ENCODE measurements at places on chromosomes 13 and 19.

DNA sequence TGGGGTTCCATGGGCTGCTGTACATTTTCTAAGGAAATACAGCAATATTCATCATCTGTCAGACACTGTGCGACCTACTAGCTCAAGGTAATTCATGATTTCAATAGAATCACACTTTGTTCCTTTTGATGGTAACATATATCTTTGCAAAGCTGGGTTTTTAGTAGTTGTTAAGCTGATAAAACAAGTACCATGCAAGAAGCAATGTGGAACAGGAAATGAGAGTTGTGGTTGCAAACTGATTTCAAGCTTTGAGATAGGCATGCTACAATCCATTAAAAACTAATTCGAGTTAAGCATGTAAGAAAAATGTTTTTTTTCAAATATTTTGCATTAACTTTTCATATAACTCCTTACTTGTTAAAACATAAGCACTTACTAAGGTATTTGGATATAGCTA, 6.8 kb upstream of the MBNL2 start:
- DNase-seq: no peak

DNA sequence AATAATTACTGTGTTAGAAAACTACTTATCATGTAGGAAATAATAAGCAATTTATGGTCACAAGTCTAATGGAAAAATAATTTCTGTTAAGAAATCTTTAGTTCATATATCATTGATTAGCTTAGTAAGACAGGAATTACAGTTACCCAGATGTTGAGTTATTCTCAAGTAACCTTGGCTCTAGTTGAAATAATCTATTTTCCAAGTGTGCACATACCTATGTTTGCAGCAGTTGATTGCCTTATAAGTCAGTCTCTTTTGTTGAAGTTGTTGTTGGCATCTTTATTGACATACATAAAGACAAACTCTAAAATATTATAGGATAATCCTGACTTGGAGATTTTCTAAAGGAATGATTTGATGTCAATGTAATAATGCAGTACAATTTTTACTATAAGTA, 511.4 kb upstream of the KLF12 start:
- no peak for DNase-seq

DNA sequence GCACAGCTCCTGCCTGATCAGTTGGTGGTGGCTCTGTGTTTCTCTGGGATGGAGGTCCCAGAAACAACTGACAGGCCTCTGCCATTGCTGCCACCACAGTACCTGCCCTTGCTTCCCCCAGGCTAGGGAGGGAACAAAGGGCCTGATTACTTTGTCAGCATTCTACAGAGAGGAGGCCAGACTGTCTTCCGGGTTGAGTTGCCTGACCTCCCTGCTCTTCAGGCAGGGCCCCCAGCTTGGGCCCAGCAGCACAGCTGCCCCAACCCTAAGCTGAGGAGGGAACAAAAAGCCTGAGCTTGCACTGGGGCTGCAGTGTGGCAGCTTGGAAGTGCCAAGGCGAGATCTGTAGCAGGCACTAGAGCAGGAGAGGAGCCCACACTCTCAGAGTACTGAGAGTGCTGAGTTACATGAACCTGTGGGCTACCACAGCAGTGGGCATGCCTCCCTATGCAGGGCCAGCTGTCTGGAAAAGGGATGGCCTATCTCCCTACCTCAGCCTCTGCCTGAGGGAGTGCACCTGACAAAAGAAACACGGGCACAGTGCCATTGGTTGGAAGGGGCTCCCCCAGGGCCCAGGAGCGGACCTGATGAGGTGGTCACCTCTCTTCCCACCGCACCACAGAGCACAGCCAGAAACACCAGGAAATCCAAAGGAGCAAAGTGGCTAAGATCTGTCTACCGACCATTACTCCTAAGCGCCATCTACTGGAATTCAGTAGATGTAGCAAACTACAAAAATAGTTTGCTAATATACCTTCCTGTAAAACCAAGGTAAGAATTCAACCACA, 24.4 kb downstream of the SLC25A15 start:
- DNase-seq: no peak

- DNase-seq: no peak
These were observed 3.3 kb upstream of the UQCR11 start for GRCh38 chr19:1608359-1609102.

DNA sequence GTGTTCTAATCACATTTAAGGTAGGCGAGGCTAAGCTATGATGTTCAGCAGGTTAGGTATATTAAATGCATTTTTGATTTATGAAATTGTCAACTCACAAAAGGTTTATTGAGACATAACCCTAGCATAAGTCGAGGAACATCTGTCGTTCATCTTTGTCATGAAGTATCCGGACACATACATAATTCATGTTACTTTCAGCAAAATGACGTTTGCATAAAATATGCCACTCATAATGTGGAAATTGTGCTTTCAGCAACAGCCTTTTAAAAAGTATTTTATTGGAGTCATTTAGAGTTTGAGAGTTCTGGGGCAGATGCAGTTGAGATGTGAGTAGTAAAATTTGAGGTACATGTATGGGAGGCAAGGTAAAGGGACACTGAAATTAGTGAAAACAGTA, 66.4 kb downstream of the NAA16 start:
- DNase-seq: no peak

DNA sequence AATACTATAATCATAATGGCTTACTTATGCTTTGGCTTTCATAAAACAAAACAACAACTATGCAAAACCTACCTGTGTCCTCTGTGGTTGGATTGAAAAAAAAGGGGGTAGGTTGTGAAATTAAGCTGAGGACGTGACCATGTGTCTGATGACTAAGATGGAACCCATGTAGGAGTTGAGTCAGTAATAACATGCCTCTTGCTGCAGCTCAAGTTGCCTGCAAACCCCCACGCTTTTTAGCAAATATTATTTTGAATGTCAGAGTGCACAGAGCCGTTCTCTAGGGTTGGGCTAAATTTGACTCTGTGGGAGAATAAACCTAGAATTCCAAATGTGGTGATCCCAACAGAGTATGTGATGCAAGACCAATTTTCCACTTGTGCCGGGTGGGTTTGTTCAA, 209.3 kb downstream of the KCNRG start:
- DNase-seq: no peak

DNA sequence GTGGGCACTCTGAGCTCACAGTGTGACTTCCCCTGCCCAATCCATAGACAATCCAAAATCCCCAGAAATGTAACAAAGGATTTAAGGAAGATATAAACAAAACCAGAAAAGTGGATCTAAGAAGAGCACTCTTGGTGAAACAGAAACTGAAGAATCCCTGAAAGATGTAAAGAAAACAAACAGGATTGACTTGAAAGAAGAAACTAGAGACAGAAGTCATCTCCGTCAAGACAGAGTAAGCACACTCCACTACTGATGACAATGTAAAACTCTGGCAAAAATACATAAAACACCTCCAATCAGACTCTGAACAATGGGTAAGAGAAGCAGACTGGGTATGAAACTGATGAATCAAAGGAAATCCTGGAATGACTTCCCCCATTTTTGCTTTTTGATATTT, 13.5 kb downstream of the TUBGCP3 start:
- no peak for DNase-seq

- peak; percentile 28 for DNase-seq
These were observed at the start of gene TUBB4A for GRCh38 chr19:6501740-6502648. TSS of gene TUBB4A (minus strand) at chr19:6502309. CDS start at chr19:6502212, 97 bp downstream.

GRCh38 chr13:31394506-31394905, 194.7 kb downstream of the B3GLCT start:
- no peak for DNase-seq

DNA sequence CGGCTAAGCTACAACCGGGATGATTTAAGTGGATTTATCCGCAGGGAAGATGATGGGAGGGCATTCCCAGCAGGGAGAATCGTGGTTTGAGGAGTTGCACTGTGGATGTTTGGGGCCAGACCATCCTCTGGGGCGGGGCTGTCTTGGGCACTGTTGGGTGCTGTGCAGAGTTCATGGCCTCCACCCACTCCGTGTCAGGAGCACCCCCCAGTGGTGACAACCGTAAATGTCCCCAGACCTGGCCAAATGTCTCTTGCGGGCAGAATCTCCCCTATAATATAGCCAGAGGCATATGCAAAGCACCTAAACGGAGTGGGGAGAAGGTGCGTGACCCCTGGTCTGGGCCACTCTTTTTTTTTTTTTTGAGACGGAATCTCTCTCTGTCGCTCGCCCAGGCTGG, 40.2 kb downstream of the SMIM24 start:
- peak; percentile 69 for DNase-seq

DNA sequence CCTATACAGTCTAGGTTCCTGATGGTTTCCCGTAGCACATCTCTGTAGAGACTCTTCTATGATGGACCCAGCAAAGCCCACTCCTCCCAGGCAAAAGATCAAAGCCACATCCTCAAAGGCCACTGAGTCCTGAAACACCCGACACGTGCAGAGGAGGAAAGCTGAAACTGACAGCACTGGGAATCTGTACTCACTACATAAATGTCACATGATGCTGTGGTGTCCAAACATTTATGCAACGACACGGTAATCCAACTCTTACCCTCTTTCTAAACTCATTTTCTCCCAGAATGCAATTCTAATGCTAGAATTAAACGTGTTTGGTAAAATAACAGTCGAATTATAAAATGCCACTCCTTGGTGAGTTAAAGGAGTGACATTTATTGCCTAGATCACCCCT, 7.0 kb upstream of the ZNF441 start:
- no peak for DNase-seq

DNA sequence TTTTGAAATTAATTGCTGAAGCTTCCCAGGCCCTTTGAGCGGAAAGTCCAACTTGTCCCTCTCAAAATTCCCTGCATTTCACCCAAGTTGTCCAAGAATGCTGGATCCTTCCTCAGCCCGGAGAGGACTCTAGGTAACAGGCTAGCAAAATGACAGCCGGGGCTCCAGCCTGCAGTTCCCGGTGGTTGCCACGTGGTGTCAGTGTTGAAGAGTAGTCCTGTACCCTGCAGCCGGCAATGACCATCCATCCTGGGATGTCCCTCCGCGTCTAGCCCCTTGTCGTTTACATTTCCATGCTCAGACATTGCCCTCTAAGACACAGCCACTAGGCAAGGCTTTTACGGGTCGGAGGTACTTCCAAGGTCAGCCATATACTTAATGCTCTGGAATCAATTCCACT, 31.4 kb upstream of the MTIF3 start:
- DNase-seq: peak; percentile 51

DNA sequence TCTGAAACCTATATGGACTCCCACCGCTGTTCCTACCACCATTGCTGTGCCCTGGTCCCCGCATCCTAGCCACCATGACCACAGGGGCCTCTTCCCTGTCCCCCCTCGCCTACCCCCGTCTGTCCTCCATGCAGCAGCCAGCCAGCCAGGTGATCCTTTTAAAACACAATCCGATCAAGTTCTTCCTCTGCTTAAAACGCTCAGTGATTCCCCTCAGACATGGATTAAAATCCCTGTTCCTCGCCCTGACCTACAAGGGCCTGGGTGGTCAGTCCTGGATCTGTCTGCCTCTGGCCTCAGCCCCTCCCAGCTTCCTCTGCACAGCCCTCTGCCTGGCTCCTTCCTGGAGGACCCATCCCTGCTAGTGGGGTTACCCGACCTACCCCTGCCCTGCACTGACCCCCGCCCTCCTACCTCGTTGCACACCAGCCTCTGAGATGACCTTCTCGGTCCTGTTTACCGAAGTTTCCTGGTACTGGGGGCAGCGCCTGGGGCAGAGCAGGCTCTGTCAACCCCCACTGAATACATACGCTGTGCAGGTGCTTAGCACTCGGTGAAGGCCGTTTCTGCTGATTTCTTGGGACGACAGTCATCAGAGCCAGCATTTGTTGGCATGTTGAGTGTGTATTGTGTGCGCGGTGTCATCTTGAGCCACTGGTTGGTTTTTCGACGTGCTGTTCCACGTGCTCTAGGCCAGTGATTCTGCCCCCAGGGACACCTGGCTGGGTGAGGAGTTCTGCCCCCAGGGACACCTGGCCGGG, 14.7 kb upstream of the LENG8 start:
- no peak for DNase-seq

DNA sequence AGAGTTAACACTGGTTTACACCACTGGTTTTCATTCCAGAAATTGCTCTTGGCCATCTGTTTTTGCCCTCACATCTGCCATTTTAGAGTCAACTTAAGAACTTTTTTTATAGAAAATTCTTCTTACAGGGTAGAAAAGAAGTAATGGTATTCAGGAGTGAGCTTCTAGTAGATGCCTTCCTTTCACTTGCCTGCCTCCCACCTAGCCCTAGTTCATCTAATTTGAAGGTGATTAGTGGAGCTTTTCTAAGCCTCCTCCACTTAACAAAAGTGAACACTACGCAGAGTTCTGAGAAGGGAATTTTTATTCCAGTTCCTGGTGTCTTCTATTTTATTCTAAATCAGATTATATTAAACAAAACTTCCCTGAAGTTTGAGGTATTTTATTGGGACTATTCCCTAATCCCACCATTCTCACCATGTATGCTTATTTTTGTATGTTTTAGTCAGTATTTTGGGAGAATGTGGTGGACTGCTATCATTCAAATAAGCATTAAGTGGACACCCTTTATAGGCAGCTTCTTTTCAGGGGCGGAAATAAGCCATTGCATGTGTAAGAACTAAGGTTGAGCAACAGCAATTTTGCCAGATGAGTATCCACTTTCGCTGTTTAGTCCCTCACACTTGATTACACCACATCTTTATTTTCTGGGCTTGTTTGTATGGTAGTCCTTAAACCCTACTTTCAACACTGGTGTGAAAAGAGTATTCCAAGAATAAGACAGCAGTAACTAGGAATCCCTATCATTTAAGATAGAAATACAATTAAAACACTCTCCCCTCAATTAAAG, 156.9 kb downstream of the ENOX1 start:
- no peak for DNase-seq

DNA sequence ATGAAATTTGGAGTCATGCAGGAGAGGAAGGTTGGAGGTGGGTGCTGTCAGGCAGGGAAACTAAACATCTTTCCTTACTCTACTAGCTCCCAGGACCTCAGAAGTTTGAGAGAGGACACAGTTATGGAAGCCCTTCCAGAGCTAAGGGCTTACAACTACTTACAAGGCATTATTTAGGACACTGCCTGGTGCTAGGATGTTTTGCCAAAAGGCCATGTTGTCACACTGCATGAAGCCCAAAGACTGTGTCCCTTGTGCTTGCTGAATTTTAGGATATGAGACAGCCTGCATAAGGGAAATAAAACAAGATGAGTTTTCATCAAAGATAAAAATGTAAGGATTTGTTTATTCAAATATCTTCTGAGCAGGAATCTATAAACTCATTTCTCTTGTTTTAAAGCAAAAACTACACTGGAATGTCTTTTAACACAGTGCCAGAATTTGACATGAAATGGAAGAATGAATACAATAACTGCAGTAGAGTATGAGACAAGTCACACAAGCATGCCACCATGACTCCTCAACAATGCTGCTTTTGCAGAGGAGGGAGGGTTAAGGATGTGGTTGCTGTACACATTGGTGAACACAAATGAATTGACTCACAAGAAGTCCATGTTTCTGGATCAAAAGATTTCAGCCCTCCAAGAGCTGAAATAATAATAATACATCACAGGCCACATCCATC, 258.4 kb downstream of the SPRY2 start:
- DNase-seq: no peak

GRCh38 chr19:48418317-48419064, 25.0 kb downstream of the GRIN2D start:
- DNase-seq: no peak

DNA sequence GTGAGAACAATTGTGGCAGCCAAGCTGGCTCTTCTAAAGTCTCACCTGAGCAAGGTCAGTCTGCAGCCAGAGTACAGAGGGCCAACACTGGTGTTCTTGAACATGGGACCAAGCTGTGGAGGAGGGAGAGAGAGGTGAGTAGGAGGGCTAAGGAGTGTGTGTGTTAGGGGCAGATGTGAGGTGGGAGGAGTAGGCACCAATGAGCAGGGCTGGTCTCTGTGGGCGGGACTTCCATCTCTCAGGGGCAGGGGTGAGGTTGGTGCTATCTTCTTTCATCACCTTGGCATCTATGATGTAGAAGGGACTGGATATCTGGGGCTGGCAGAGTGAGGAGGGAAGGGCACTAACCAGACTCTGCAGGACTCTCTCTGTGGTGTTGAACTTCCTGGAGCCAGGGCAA, 72.4 kb downstream of the MBD3L1 start:
- DNase-seq: no peak

All from transverse colon (tissue), 4 donors.